ENCODE measurements at places on chromosomes 3 and 15. TPM values are rescaled to one million over a fixed set of nuclear protein-coding genes. Genes with fewer than 3 reads are reported as not detected.

GRCh38 chr3:28624084-28624483 lies 275.5 kb upstream of the AZI2 start:
- DNase-seq = no peak

The SUSD5 gene
- 0.29 TPM for total RNA-seq

GRCh38 chr3:71056327-71056726 lies 527.2 kb downstream of the FOXP1 start:
- DNase-seq = no peak

DNA sequence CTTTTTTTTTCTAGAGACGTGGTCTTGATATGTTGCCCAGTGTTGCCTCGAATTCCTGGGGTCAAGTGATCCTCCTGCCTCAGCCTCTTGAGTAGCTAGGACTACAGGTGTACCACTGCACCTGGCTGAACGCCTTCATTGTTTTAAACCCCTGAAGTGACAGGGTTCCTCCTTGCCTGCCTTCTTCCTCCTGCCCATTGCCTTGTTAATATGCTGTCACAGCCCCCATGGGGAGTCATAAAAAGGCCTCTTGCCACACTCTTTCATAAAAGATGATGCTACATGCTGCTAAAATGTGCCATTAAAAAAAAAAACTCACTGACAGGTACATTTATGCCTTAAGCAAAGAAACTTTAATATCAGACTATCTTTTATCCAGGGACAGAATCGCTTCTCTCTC lies 116.8 kb upstream of the SKOR1 start:
- no peak for DNase-seq

- no peak for DNase-seq
Observed at GRCh38 chr15:73504885-73505284, 61.9 kb downstream of the REC114 start.

The WDR82 gene
- total RNA-seq = 30.4 TPM

The ZCWPW2 gene
- total RNA-seq = 1.7 TPM

- DNase-seq = no peak
Observed at GRCh38 chr3:51353691-51354090, 31.4 kb upstream of the MANF start.

DNA sequence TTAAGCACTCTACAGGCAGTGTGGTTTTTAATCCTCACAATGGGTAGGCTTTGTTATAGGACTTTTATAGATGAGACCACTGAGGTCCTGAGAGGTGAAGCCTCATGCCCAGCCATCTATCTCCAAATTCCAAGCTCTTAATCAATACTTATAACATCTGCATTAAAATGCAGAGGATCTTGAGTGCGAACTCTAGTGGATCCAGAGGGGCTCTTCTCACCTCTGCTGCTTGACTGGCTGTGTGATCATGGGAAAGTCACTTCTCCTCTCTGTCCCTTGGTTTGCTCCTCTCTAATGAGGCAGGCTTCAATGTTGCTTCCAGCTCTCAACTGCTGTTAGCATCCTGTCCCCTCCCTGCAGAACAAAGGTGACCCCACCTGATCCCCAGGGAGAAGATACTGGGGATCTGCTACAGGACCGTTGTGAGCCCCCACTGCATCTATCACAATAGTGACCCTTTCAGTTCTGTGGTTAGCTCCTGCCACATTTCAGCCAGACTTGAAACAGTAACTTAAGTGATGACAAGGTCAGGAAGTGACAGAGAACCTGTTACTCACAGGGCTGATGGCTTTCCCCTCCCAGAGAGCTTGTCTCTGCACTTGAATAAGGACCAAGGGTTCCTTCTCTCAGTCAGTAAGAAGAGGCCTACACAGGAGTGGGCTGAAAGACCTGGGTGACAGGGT lies 1.3 kb downstream of the SLC27A2 start:
- DNase-seq = no peak

The ABHD17C gene
- total RNA-seq = 6.7 TPM

DNA sequence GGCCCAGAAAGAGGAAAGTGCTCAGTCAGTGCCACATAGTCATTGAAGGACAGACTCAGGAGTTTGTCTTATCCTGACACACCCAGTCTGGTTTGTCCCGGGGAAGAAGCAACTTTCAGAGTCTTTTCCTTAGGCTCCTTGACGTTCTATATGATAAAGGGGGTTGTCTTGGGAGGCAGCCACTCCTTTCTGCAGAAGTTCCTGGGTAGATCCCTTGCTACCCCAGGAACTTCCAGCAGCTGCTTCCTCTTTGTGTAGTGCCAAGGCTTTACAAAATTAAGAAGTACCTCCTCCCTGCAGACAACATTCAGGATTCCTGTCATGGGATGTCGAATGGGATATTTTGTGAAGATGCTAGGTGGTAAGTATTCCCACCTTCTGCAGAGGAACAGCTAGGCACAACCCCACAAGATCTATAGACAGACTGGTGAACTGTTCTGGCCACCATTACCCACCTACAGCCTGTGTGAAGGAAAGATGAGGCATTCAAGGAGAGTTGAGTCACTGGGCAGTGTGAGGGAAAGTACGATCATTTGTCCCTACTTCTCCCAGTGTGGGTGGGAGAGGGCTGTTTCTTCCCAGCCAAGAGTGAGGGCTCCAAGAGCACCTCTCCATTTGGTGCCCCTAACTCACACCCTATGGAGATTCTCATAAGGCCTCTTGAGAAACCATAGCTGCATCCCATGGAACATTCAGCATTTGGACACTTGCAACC lies 11.3 kb downstream of the TMEM266 start:
- no peak for DNase-seq

Data from stomach (tissue), 19 donors.